ENCODE measurements at places on chromosomes 2 and 18.

GRCh38 chr18:49250816-49251388, 209.5 kb downstream of the DYM start:
- no peak for DNase-seq

DNA sequence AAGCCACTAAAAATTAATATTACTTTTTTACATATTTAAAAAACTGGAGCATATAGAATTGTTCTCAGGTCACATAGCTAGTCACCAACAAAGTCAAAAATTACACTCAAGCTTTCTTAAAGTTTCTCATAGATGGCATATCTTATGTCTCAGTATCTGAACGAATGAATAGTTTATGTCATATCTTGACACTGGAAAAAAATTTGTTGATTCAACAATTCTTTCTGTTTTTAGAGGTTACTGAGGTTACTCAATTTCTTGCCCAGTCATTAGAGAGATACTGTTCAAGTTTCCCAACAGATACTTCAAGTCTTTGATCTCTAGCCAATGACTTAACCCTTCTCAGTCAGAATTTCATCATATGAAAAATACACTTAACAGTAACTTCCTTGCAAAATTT, 113.1 kb upstream of the XIRP2 start:
- no peak for DNase-seq

GRCh38 chr2:600542-601386, 76.4 kb downstream of the TMEM18 start:
- no peak for DNase-seq

GRCh38 chr18:12328179-12328823, 20.3 kb downstream of the TUBB6 start:
- no peak for DNase-seq

DNA sequence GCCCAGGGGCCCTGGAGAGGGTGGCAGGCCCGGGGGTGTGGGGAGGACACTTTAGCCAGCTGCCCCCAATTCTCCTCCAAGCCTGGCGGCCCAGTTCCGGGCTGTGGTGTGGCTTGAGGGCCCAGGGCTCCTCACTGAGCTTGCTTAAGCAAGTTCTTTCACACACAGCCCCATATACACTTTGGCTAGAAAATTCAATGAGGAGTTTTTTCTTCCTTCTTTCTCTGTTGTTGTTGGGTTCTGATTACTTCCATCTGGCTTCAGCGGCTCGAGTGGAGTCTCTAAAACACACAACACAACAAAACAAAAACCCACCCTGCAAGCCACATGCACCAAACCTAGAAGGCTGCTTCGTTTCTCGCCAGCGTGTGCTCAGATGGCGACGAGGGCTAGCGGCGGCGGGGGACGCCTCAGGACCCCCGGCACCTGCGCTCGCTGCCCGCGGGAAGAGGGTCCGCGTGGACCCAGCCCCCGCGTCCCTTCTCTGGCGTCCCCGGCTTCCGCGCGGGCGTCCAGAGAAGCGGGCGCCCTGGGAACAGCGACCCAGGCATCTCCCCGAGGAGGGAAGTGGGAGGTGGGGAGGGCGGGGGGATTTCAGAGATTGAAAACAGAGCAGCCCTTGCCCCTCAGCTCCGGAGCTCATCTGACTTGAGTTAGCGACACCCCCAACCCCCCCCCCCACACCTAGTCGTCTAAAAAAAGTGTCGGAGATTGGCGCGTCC, 577 bp upstream of the GLI2 start:
- no peak for DNase-seq

GRCh38 chr18:5619376-5619775, 75.6 kb upstream of the EPB41L3 start:
- no peak for DNase-seq

GRCh38 chr2:47640356-47640755, 142.6 kb upstream of the MSH6 start:
- DNase-seq: no peak

- DNase-seq: no peak
These were observed 726 bp upstream of the SS18 start for GRCh38 chr18:26091047-26091630.

GRCh38 chr2:204544961-204545860, at the start of gene PARD3B:
PARD3B (plus strand) TSS chr2:204545475; CDS start chr2:204546000, 525 bp downstream.
- DNase-seq: peak; percentile 50

- no peak for DNase-seq
These were observed 52.3 kb upstream of the ROCK2 start for GRCh38 chr2:11396467-11397445.

DNA sequence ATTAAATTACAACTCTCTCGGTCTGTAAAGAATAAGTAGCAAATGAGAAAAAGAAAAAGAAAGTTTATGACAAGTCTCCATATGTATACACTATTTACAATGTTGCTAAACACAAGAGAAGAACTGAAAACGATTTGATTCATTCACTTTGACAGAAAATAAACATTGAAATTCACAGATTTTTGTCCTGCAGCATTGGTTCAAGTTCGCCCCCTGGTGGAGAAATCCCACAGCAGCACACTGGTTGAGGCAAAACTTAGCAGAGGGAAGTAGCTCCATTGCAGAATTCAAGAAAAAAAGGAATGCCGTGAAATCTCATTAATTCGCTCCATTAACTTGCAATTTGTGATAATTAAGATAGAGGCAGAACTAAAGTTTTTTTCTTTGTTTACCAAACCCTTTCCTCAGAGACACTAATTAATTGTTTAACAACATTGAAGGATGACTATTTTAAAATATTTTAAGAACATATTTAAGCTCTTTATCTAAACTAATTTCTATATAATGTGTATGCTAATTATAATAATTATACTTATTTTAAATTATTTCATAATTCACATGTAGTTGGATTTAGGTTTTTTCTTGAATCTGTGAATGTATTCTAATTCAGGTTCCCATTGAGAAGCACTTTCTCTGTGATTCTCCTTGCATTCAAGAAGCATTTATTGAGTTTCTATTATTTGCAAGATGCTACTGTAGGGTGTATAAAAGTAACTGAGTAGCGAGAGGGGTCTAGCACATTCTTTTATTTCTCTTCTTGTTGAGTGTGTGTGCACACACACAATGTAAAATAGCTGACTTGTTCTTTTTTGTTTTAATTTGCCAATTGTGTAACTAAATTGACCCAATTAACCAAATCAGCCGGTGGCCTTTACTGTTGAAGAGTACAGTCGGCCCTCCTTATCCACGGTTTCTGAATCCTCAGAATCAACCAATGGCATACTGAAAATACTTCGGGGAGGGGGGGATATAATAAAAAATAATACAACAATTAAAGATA, 74.1 kb downstream of the COL4A3 start:
- no peak for DNase-seq

- no peak for DNase-seq
These were observed 545.3 kb downstream of the TSN start for GRCh38 chr2:122300758-122301157.

- no peak for DNase-seq
These were observed 108.8 kb downstream of the RBMS1 start for GRCh38 chr2:160384791-160385190.

DNA sequence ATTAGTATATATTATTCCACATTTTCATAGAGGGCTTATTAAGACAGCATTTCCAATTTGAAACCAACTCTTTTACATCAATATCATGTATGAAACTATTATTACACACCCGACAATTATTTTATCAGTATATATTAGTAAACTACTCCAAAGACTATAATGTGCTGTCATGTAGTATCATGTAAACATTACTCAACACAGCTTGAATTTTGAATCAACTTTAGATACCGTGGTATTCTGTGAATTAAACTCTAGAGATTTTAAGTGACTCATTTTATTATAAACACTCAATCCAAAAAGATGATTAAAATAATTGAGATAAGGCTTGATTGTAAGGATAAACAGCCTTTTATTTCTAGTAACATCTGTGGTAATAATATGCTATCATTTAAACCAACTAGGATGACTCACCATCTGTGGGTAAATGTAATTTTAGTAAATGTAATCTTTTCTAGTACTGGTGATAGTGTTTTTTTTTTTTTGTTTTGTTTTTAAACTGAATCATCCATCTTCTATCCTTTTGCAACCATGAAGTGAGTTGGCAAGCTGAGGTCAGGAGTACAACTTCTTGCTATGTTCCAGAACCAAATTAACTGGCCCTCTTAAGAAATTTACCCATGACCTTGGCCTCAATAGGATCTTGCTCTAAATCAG, 144.3 kb upstream of the SMAD7 start:
- no peak for DNase-seq

GRCh38 chr2:65728477-65729180, 296.2 kb upstream of the SPRED2 start:
- no peak for DNase-seq

DNA sequence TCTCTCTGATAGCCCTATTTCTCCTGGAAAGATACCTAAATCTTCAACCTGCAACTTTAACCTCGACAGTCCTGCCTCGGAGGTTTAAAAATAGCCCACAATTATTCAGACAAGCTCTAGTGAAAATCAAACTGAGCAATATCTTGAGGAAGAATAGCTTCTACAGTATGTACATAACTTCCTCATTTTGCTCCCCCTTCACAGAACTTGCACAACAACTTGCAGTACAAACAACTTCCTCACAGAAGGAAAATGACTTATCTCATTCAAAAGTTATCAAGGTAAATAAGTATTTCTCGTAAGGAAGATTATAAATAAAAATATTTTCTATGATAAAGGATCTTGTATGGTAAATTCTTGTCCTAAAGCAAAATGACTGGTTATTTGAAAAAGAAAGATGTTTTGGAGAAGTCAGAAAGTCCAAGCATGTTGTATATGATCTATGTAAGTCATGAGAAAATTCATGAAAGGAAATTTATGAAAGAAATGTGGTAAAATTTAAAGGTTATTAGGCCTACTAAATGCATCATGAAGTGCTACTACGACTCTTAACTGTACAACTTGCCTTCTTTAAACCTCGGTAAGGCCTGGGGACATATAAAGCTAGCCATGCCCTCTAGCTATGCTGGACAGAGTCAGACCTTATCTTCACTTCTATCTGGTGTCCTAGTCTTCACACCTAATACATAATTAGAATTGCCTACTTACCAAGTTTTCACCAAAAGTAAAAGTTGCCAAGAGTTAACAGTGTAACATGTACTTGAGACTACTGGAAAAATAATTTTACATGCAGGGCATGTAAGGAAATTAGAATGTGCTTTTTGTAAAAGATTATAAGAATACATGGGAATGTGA, 394.5 kb downstream of the DLGAP1 start:
- DNase-seq: no peak

Data from NCI-H1436 treated with DMSO at 0.1 percent for 48 hours (cell line).